ENCODE measurements at places on chromosomes 6 and 20.

DNA sequence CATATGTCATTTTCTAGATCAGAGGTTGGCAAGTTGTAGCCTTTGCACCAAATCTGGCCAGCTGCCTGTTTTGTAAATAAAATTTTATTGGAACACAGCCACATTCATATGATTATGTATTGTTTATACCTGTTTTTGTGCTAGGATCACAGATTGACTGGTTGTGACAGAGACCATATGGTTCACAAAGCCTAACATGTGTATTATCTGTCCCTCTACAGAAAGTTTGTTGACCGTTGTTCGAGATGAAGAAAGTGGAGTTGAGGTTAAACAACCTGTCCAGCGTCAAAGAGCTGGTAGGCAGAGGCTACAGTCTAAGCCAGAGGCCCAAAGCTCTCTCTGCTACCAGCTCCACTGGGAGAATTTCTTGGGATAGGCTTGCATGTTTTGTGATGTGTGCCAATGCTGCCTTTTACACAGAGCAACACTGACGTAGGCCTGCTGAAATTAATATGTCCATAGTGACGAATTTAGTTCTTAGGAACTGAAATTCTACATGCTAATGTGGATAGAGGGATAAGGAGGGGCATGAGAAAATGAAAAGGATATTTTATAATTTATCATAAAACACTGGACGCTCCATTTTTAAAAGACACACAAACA is 11.7 kb upstream of the IGF2R start:
- DNase-seq: no peak

DNA sequence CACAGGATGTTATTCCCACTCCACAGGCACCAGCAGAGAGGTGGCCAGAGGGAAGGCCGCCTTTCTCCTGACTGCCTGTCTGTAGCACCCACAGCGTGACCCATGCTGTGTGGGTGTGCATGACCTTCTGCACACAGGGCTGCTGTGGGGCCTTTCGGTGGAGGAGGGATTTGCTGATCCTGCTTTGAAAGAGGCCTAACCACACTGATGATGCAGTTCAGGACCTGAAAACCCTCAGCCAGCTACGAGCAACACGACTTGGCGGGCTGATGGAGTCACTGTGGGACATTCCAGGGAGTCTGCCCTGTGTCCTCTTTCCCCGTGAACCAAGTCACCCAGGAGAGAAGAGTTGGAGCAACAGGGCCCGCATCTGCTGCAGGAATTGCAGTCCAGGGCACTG is 49.1 kb downstream of the SYTL3 start:
- DNase-seq: no peak

GRCh38 chr6:21496196-21496595 is 97.4 kb upstream of the SOX4 start:
- DNase-seq: no peak

- DNase-seq: no peak
These were observed 502 bp upstream of the HACE1 start for GRCh38 chr6:104860221-104860620.

- DNase-seq: no peak
These were observed 141.3 kb downstream of the PREX1 start for GRCh38 chr20:48686238-48687116.

DNA sequence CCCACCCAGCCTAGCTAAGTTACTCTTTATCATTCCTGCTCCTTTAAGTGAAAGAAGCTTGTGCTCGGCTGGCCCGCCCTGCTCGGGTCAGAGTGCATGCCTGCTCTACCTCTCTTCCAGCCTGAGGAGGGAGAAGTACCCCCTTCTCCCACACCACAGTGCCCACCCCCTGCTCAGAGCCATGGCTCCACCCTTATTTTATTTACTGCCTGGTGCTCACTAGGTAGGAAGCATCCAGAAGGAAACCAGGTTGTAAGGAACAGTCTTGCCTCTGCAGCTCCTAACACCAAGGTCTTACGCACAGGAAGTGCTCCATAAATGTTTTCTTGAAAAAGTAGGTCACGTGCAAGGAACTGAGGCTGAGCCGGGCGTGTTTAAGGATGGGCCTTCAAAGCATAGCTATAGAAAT is 105.7 kb upstream of the SNX9 start:
- DNase-seq: no peak

- DNase-seq: no peak
These were observed 62.9 kb upstream of the SLC22A1 start for GRCh38 chr6:160058603-160059215.

- no peak for DNase-seq
These were observed 5.2 kb downstream of the QRSL1 start for GRCh38 chr6:106634565-106634964.

Data from NCI-H187 (cell line).